Glutamatergic neuron (in vitro differentiated cells): ENCODE measurements at places on chromosomes 3 and 15. TPM values are rescaled to one million over a fixed set of nuclear protein-coding genes. Genes with fewer than 3 reads are reported as not detected.

Gene CCRL2
- total RNA-seq, result not detected

DNA sequence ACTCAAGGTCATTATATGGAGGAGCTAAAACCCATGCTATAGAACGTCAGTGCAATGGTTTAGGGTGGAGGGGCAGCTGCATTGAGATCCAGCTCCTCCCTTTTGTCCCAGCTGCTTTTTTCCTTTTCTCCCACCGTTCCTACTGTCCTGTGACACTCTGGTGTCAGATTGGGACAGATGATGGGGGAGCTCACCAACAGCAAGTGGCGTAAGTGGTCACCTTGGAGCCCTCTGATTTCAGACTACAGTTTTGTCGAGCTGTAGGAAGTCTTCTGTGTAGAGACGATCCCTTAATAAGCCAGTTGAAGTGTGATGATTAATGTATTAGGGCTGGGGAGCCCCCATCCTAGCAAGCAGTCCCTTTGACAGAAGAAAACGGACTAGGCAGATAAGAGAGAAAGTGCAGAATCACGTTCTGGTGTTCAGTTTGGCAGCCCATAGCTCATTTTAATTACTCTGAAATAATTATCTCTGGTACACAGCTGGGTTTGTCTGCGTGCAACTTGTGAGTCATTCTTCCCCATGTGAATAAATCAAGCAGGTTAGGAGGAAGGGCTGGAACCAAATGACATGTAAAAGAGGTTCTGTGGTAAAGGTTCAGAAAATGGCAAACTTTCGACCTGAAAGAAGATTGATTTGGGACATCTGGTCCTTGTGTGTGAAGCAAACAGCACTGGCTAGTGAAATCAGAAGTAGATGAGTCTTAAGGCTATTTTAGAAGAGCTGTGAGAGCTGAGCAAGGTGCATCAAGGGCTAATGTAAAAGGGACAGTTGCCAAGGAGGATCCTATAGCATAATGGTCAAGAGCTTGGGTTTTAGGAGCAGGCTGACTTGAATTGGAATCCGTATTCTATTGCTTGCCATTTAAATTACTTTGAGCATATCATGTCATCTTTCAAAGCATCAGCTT lies 241.4 kb downstream of the EDEM1 start:
- no peak for DNase-seq

- DNase-seq, result no peak
Observed at GRCh38 chr3:73409138-73409763, 215.5 kb downstream of the PDZRN3 start.

Gene IL17RB
- 0.78 TPM for total RNA-seq

GRCh38 chr3:149790268-149790667 lies 2.1 kb downstream of the ANKUB1 start:
- no peak for DNase-seq

Gene MNS1
- not detected for total RNA-seq

DNA sequence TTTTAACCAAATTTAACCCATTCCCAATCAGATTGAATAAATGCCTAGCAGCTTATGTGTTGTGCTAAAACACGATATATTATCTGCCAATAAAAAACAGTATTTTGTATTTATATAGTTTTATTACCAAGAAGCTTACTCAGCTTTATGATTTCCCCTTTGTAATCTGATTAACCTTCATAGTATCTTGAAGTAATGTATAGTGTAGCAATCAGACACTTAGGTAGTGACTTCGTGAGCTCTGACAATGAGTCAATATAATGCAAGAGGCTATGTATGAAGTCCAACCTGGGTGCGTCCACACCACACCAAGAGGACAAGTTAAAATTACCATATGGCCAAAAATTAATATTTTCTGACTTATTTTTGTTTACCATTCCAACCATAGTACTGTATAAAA lies 2.1 kb upstream of the CNBP start:
- DNase-seq, result no peak

DNA sequence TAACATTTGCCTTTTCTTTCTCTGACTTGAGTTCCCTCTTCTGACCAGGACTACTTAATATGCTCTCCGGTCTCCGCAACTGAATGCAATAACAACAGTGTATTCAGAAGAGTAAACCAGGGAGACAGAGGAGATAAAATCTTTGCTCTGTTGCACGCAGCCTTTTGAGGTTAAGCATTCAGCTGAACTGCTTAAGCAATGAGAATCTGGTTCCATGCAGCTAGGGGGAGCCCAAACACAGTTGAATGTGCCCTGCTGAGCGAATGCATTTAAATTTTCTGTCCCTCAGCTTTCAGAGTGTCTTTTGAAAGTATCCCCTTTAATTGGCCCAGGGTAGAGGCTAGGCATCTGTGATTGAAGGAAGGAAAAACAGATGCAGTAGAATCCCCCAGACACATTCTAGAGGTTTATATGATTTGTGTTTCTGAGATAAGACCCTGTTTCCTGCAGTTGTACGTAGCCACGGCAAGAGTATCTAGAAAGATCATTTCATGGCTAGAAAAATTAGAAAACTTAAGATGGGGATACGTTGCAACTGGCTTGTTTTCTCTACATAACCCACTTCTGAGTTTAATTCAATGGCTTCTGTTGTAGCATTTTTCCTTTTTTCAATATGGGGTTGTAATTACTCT lies 309.6 kb downstream of the TUSC7 start:
- DNase-seq, result peak; percentile 72

Gene DUOX1
- not detected for total RNA-seq

GRCh38 chr15:91611561-91612323 lies 241.8 kb upstream of the SLCO3A1 start:
- DNase-seq, result no peak

Gene ZNF660
- total RNA-seq, result 35.4 TPM

DNA sequence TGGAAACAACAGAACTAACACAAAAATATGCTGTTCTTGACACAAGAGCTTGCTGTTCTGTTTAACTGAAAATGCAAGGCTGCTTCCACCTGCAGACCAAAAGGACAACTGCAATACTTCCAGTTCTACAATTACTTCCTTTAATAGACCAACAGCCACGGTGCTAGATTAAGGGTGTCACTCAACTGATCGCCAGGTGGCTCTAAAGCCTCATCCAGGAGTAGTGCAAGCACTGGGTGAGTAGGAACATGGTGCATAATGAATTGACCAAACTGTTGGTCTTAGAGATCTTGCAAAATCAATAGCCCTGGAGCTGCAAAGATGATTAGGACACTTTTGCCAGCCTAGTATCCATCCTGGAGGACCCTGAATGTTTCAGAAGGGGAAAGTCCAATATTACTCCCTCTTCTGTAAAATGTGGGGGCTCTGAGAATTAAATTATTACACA lies 3.6 kb upstream of the CLDN16 start:
- no peak for DNase-seq

Gene PFKFB4
- 40.3 TPM for total RNA-seq

- DNase-seq, result no peak
Observed at GRCh38 chr3:66527246-66527645, 26.4 kb upstream of the LRIG1 start.
